ENCODE measurements at places on chromosomes 13 and 19.

GRCh38 chr13:110523180-110523579 is 38.3 kb downstream of the RAB20 start:
- no peak for DNase-seq

DNA sequence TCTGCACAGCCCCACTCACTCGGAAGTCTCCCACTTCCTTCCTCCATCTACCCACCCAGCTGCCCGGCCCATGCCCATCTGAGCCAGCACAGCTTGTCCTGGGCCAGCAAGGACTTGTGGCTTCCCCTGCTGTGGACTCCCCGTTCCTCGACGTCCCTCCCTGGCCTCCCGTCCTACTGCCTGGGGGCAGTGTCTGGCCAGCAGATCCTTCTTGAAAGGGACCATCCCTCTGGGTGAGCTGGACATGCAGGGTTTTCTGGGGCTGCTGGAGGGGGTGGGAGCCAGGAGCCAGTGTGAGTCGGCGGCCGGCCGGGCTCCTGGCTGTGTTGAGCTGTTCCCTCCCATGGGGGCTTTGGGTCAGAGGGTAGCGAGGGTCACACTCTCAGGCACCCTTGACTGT is 26.7 kb downstream of the CRTC1 start:
- DNase-seq, result no peak

- no peak for DNase-seq
These were observed 844.9 kb downstream of the OLFM4 start for GRCh38 chr13:53873558-53873957.

DNA sequence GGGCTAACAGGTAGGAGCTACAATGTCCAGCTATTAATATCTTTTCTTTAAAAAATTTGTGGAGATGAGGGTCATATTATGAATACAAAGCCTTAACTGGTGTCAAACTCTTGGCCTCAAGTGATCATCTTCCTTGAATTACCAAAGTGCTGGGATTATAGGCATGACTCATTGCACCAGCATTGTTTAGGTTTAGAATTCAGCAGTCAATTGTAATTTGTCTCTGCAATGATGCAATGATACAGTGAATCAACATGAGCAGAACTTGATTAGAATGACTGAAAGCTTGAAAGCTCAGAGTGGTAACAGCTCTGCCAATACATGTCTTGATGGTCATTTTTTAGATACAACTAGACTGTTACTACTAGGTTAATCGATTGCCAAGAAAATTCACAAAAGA is 752.8 kb upstream of the MIR17HG start:
- no peak for DNase-seq

DNA sequence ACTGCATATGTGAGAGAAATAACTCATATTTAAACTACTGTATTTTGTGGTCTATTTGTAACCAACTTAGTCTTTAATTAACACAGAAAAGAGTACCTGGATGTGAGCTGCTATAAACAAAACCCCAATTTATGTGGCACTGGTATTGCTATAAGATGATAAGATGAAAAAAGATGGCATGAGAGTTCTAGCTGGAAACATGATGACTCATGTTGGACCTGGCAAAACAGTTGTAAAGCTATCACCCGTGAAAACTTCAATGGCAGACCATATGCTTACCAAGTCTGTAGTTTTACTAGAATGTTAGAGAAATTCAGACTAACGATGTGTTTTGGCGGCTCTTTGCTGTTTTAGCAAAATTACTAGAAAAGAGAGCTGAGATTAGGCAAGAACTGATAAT is 69.6 kb upstream of the PCDH9 start:
- DNase-seq, result no peak

DNA sequence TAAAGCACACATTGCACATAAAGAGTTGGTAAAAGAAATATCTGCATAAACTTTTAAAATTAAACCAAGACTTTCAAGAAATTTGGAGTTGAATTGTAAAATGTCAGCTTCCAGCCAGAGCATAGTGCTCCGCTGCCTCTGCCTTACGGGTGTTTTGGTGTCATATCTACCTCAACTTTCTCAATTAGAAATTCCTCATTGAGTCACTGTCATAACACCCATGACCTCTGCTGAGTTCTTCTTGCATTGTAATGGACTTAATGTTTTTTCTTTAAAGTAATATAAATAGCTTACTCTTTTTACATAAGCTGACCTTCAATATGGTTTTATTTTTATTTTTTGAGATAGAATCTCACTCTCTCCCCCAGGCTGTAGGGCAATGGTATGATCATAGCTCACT is 551.0 kb upstream of the NBEA start:
- no peak for DNase-seq

GRCh38 chr13:72062566-72062965 is 195.6 kb upstream of the DACH1 start:
- no peak for DNase-seq

DNA sequence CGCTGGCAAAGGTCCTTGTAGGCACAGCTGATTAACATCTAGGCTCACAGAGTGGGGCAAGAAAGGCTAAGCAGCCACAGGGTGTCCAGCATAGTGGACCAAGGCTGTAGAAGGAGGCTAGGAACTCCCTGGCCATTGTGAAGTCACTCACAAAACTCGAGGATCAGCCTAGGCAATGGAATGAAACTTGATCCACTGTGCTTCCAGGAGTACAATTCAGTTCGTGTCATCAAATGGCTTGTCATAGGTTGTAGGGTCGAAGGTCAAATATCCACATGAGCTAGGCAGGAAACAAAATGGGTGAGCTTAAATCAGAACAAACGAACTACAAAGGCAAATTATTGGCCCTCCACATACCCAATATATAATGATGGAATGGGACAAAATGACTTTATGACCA is 4.4 kb upstream of the FAM187B start:
- no peak for DNase-seq

DNA sequence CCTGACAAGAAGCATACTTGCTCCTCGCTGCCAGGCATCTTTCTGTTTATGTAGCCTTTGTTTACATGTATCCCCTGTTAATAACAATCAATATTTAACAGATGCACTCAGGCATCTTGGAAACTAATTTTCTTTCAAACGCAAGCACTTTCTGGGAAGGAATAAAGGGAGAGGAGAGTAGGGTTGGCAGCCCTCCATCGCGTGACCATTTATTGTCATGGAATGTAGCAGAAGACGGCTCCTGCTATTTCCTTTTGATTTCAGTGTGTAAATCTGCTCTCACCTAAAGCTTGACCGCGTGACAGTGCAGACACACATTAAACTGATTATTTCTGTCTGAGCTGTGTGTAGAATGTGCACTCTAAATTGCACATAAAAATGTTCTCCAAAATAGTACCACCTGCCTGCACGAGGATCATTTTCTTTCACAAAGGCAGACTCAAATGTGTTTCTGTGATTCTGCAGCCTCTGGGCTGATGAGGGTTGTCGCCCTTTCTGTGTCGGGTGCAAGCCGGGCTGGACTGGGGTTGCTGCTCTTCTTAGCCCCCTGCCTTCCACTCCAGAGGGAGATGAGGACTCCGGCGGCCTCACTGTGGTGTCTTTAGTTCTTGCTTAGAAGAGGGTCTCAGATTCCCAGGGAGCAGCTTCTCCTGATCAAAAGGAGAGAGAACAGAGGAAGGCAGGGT is 223.5 kb upstream of the MAB21L1 start:
- DNase-seq, result no peak

GRCh38 chr13:44363631-44364344 is 9.8 kb upstream of the SERP2 start:
- no peak for DNase-seq

GRCh38 chr13:76708138-76708688 is 178.0 kb downstream of the KCTD12 start:
- DNase-seq, result no peak

DNA sequence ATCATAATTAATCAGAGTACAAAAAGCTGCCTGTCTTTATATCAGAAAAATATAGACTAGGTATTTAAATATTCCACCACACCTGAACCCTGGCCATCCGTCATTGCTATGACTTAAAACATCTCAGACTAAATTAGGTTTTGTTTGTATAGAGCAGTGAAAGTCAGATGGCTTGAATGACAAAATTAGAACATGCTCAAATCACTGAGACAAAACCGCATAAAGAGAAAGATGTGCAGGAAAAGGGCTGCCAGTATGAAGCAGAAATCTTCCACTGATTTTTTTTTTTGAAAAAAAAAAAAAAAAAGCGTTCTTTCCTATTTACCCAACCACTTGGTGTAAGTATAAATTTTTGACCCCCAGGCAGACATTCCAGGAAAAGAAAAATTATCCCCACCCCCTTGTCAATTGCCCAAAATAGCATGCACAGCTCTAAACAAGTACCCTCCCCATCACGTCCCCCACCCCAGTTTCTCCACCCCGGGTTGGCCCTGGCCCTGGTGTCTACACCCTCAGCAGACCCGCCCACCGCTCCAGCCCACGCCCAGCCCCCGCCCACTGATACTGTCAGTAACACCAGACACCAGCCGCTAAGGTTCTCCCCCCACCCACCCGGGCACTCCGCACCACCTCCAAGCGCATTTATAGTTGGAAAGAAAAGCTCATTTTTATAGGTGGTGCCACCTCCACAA is 118.6 kb downstream of the URI1 start:
- DNase-seq, result no peak

- DNase-seq, result peak; percentile 20
These were observed 257.7 kb downstream of the SPRY2 start for GRCh38 chr13:80083081-80083852.

GRCh38 chr19:40619333-40620160 is 18.4 kb downstream of the LTBP4 start:
- DNase-seq, result no peak

- no peak for DNase-seq
These were observed 5.1 kb downstream of the NFKBIB start for GRCh38 chr19:38904581-38905539.

- no peak for DNase-seq
These were observed 213.4 kb downstream of the TSHZ3 start for GRCh38 chr19:31135841-31136240.

DNA sequence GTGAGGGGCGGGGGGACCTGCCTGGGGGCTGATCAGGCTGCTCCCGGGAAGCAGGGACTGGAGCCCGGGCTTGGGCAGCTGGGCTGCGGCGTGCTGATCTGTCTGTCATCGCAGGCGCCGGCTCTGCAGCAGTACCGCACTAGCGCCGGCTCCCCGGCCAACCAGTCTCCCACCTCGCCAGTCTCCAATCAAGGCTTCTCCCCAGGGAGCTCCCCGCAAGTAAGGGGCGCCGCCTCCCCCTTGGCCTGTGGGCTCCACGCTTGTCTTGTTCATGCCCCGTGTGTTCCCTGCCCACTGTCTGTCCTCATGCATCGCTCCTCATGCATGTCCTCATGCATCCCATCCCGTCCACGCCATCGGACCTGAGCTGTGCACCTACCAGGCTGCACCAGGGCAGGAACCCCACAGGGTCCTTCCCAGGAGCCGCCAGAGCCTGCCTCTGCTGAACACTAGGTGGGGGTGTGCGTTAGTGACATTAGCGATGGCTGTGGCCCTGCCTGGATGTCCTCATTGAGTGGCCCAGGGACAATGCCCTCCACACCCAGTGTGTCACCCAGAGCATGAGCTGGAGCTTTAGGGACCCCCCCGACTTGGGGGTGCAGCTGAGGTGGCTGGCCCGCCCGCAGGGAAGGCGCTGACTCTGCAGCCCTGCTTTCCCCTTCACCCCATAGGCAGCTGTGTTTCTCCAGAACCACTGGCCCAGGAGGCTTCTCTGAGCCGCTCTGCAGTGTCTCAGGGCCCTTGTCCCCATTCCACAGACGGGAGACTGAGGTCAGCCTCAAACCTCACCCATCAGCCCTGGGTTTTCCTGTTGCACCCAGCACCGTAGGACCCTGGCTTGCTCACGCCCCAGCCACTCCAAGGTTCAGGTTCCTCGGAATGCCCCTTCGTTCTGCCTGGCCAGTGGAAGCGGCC is 19.5 kb downstream of the COMP start:
- no peak for DNase-seq

GRCh38 chr13:106372199-106373155 is 163.0 kb downstream of the EFNB2 start:
- no peak for DNase-seq

DNA sequence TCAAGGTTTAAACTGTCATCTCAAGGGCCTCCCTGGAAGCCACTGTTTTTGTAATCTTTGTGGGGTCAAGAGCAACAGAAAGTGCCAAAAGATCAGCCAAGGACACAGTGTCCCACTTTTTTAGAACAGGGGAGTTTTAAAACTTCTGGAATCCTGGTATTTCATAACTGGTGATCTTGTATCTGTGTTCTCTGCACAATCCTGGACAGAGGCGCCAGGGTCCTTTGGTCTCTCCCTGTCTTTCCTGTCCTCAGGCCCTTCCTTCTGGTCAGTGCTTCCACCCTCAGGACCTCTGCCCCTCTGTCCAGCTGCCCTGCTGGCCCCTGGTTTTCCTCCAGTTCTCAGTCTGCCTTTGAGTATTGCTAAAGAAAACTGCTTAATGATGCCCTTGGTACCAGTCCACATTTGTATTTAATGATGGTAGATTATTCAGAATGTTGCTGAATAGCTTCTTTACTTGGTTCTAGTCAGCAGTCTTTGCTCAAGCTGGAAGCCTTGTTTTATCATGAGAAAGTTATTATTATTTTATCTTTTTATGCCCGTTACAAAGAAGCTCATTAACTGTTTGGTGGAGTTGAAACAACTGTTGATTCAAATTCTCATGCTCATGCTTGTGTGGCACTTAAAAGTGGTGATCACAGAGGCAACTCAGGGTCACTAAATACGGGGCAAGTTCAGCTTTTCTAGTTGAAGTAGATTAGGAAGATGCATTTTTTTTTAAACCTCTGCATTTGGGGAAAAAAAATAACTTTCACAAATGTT is 47.5 kb downstream of the WASF3 start:
- no peak for DNase-seq

GRCh38 chr19:14558370-14559066 is 13.3 kb downstream of the NDUFB7 start:
- DNase-seq, result no peak

DNA sequence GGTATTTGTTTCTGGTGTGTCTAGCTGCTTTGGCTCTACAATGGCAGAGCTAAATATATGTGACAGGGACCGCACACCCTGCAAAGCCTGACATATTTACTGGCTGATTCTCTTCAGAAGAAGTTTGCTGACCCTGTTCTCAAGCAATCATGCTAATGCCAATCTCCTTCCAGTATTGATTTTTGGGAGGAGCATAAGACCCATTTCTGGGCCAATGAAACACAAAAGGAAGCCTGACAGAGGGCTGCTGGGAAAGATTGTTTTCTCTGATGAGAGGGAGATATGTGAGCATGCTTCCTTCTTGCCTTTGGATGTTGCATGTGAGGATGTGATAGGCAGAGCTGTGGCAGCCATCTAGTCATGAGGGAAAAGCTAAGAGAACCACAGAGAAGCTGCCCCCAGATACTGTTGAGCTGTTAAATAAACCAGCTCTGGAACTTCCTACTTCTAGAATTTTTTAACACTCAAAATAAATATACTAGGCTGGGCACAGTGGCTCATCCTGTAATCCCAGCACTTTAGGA is 31.4 kb upstream of the TPTE2 start:
- no peak for DNase-seq
